ENCODE measurements at places on chromosomes 3 and 15.

DNA sequence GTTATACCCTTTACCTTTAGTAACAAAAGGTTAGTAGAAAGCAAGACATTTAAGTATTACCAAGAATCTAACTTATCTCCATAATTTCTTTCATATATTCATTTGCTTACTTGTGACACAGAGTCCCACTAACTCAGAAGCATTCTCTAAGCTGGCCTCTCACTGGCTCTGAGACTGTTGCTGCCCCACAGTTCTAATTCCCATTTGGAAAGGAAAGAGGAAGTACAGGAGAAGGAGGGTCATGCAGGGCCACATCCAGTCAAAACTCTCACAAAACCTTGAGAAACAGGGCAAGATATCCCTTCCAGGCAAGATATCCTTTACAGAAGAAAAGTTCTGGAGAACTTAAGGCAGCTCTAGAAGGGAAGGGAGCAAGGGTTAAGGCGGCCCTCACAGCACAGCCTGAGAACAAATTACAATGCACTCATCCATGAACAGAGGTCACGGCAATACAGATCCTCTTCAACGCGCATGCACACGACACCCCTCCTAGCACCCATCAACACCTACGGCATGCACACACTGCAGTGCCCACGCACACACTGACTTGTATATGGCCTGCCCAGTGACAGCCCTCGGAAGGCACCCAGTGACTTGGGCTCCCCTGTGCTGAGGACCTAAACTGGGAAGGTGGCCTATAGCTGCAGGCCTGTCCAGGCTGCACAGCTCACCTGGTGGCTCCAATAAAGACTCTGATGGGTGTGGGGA, 13.0 kb upstream of the MYO5C start:
- no peak for DNase-seq

DNA sequence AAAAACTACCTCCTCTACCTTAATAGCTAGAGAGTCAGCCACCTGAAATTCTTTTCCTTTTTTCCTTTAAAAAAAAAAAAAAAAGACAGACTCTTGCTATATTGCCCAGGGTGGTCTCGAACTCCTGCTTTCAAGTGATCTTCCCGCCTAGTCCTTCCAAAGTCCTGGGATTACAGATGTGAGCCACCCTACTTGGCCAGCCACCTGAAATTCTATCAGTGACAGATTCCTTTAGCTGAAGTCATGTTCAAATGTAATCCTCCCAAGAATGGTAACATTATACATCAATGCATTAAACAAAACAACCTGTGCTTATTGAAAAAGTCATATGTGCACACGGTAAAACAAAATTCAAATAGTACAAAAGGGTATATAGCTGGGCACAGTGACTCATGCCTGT, 51.8 kb upstream of the ATOSA start:
- no peak for DNase-seq

GRCh38 chr15:35206060-35206675, 121.1 kb upstream of the NANOGP8 start:
- DNase-seq: no peak

DNA sequence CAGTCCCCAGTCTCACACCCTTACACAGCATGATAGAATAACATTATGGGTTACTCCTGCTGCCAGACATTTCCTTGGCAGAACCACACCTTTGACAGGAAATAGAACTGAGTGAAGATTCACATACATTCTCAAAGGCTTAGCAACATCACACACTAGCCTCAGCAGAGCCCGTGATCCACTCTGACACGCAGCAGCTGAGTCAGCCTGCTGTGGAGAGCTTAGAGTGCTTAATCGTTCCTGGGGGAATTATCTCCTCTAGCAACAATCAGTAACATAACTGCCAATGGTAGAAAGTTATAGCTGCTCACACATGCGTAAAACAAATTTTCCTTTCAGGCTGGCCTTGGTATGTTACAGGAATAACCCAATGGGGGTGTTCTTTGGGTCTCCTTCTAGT, 382.1 kb downstream of the GAP43 start:
- no peak for DNase-seq

DNA sequence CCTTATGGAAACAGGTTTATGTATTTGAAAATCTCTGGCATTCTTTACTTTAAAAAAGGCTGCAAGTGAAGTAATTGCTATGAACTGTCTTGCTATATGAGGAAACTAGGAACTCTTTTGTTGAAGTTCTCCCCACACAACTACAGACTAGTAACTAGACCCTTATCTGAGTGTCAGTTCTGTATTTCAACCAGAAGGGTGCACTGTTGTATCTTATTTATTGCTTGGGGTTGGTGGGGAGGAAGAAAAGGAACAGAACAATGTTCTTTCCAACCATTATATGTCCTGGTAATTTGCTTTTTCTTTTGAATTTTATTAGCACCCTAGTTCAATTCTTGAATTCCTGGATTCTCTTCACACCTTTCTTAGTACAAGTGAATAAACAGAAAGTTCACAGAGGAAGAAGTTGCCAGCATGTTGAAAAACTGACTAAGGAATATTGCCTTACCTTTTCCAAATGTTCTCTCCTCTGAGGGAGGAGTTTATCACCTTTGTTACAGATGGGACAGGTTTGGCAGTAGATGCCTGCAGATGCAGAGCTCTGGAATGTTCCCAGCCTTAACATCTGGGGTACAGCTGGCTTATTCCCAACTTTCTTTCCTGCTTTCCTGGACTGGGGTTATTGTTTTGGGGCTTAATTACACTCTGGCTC, 162.4 kb upstream of the CFAP20DC start:
- DNase-seq: peak; percentile 15

DNA sequence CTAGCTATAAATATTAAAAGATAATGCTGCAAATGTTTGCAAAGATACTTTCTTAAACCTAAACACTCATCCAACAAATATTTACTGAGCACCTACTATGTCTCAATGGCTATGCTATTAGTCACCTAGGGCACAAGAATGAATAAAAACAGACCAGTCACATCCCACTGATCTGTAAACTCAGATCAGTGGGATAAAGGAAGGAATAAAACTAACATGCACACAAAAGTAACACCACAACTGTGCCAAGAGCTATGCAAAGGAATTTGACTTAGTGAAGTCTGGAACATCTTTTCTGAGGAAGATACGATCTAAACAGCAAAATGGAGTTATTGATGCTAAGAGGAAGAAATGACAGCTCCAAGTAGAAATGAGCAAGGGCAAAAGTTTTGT, 56.6 kb downstream of the CBLB start:
- no peak for DNase-seq

- DNase-seq: no peak
These were observed 65.5 kb upstream of the C3orf49 start for GRCh38 chr3:63753567-63753966.

- no peak for DNase-seq
These were observed 133.3 kb upstream of the ADPGK start for GRCh38 chr15:72916897-72917296.

- DNase-seq: no peak
These were observed 95.3 kb downstream of the SLC9A9 start for GRCh38 chr3:143753006-143753405.

- no peak for DNase-seq
These were observed 43.6 kb upstream of the MGLL start for GRCh38 chr3:127865941-127866340.

GRCh38 chr3:109059264-109059663, 58.7 kb downstream of the MORC1 start:
- no peak for DNase-seq

- no peak for DNase-seq
These were observed 14.7 kb downstream of the MAP2K1 start for GRCh38 chr15:66401130-66402021.

DNA sequence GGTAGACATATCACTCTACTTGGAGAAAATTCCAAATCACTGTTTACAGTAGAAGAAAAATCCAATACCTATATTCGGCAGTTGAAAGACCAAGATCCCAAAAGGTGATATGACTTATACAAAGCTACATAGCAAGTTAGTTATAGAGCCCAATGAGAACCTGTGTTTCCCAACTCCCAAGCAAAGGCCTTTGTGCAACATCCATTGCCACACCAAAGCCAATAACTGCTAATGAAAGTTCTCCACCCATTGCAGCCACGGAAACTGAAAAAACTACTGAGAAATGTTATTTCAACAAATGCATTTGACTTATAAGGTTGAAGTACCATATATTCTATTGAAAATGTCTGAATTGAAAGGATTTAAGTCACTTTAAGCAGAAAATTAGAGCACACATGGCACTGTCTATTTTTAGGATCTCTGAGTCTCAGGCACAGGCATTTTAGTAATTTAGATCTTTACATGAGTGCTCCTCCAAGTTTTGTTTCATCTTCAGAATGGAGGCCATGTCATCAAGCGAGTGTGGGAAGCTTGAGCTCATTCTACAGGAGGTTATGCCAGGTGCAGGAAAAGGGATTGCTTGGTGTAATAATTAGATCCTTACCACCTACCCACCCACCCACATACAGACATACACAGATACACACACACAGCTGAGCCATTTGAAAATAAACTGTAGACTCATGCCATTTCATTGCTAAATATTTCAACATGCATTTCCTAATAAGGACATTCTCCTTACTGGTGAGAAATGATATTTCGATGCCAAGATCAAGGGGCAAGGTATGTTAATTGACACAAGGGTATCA, 19.7 kb upstream of the ANO10 start:
- DNase-seq: no peak

GRCh38 chr15:89101302-89102193, 13.3 kb downstream of the ABHD2 start:
- no peak for DNase-seq

GRCh38 chr3:64278625-64279024, 53.4 kb upstream of the PRICKLE2 start:
- no peak for DNase-seq

DNA sequence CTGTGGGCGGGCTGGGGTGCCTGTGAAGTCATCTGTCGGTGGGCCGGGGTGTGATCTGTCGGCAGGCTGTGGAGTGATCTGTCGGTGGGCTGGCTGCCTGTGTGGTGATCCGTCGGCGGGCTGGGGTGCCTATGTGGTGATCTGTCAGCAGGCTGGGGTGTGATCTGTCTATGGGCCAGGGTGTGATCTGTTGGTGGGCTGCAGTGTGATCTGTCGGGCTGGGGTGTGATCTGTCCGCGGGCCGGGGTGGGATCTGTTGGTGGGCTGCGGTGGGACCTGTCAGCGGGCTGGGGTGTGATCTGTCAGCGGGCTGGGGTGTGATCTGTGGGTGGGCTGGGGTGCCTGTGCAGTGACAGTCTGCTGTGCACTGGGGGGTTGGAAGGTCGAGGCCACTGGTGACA, 204.5 kb downstream of the XXYLT1 start:
- DNase-seq: no peak

GRCh38 chr15:96325541-96326327, 4.8 kb upstream of the NR2F2 start:
- no peak for DNase-seq

GRCh38 chr3:160473221-160473620, 23.6 kb upstream of the TRIM59 start:
- DNase-seq: no peak

- no peak for DNase-seq
These were observed 8.4 kb upstream of the SPESP1 start for GRCh38 chr15:68921926-68922325.

GRCh38 chr3:43932921-43933320, 242.2 kb downstream of the ABHD5 start:
- no peak for DNase-seq

DNA sequence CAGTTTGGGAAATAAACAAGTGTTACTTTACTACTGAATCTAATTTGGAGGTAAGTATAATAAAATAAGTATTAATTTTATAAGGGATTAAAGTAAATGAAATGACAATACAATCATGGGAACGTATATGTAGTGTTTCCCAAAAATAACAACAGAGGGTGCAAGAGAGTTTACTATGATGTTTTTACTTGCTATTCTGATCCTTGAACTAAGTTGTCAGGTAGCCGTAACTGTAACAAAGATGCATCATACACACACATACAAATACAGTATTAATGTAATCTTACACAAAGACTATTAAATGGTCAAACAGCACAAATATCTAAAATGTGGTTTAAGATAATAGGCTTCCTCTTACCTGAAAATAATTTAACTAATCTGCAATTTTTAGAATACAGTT, 311.4 kb downstream of the TBC1D5 start:
- no peak for DNase-seq

GRCh38 chr15:99058421-99058870, 46.4 kb upstream of the SYNM start:
- no peak for DNase-seq

- DNase-seq: no peak
These were observed 553.4 kb downstream of the GOLGA6L6 start for GRCh38 chr15:19988094-19988660.

- peak; percentile 34 for DNase-seq
These were observed 227.8 kb upstream of the LYSMD4 start for GRCh38 chr15:99961011-99961441.

DNA sequence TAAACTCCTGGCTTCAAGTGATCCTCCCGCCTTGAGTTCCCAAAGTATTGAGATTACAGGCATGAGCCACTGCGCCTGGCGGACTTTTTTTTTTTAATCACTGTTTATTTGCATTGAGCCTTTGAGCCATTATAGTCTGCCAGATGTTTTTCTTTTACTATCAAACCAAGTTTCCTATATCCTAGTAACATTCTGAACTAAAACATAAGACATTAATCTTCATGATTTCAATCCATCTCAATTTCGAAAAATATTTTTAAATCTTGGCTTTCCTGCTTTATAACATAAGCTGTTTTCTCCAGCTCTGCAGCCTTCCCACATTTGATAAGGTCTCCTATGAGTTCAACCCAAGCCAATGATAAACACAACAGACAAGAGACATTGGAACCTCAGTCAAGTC, 75.4 kb downstream of the UMPS start:
- DNase-seq: no peak

GRCh38 chr3:188000361-188000861, 153.5 kb upstream of the LPP start:
- DNase-seq: no peak

- no peak for DNase-seq
These were observed at the start of gene TIMP4 for GRCh38 chr3:12158387-12159226. Gene TIMP4, minus strand, starts transcription at chr3:12158912. Its CDS starts 72 bp downstream, at chr3:12158840.

DNA sequence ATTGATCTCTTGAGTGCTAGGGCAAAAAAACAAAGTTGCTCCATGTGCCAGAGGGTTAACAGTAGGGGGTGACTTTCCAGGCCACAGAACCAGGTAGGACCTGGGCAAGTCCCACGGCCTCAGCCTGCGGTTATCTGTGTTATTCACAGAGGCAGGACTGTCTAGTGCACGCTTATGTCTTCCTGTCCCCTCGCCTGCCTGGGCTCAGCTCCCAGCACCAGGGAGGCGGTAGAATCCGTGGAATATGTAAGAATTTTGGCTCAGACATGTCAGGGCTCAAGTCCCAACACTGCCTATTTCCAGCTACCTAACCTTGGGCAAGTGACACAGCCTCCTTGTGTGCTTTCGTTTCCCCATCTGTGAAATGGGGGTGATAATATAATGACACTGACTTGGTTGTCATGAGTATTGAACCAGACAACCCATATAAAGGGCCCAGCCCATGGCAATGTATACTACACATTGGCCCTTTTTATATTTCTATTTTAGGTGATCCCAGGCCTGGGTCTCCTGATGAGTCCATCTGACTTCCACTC, 44.3 kb upstream of the FLNB start:
- DNase-seq: no peak

DNA sequence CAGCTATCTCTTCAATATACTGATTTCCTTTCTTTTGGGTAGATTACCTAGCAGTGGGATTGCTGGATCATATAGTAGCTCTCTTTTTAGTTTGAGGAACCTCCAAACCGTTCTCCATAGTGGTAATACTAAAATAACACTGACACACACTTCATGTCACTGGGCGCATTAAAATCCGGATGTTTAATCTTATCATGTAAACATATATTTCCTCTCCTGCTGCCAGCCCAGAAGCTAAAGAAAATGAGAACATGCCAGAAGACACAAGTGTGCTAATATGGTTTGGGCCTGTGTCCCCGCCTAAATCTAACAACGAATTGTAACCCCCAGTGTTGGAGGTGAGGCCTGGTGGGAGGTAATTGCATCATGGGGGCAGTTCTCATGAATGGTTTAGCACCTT, 23.6 kb upstream of the KCNMB2 start:
- no peak for DNase-seq
